ENCODE measurements at places on chromosomes 16 and 17. TPM values are rescaled to one million over a fixed set of nuclear protein-coding genes. Genes with fewer than 3 reads are reported as not detected.

DNA sequence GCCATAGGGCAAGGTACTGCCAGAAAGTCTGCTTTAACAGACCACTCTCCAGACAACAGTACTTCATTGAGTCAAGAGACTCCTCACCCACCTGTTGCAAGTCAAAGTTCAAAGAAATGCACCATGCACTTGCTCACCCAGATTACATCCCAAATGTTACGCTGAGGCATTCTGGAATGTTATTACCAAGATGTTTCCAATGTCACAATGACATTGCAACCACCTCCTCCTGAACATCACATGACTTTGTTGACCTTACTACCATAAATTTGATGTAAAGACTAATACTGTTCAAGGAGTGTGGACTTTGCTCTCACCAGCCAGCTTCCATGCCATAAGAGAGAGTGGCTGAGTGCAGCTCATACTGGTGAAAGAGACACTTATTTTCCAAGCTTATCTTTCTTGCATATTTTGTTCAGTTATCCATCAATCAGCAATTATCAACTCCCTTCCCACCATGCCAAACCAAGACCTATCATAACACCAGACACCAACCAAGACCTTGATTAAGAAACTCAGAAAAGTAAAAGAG lies 58.5 kb upstream of the BCAR1 start:
- no peak for DNase-seq

The SLC39A11 gene
- 16.2 TPM for polyA plus RNA-seq

DNA sequence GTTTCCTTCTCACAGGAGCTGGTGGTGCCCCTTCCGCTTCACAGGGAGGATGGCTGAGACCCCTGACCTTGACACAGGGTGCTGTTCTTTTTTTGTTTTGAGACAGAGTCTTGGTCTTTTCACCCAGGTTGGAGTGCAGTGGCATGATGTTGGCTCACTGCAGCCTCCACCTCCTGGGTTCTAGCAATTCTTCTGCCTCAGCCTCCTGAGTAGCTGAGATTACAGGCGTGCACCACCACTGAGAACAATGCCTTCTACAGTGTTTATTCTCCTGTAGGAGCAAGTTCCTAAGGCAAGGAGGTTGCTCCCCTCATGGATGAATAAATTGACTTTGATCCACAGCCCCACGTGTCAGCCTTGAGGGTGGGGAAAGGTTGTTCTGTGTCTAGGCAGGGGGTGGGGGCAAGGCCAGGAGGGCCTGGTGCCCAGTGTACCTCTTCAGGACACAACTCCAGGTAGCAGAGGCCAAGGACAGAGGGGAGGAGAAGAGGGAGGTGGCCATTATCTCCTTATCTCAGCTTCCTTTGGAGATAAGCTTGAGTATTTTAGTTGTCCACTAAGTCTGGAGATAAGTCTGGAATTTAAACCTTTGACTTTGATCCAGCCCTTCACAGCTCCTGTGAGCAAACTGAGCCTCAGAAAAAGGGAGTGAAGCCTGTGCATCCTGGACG lies 159.4 kb downstream of the SEC14L1 start:
- no peak for DNase-seq

The KPNB1 gene
- polyA plus RNA-seq = 279 TPM

The HBZ gene
- 1.2 TPM for polyA plus RNA-seq

Measured in left lung (tissue), 14 donors.